ENCODE measurements at places on chromosomes 3 and 15. TPM values are rescaled to one million over a fixed set of nuclear protein-coding genes. Genes with fewer than 3 reads are reported as not detected.

DNA sequence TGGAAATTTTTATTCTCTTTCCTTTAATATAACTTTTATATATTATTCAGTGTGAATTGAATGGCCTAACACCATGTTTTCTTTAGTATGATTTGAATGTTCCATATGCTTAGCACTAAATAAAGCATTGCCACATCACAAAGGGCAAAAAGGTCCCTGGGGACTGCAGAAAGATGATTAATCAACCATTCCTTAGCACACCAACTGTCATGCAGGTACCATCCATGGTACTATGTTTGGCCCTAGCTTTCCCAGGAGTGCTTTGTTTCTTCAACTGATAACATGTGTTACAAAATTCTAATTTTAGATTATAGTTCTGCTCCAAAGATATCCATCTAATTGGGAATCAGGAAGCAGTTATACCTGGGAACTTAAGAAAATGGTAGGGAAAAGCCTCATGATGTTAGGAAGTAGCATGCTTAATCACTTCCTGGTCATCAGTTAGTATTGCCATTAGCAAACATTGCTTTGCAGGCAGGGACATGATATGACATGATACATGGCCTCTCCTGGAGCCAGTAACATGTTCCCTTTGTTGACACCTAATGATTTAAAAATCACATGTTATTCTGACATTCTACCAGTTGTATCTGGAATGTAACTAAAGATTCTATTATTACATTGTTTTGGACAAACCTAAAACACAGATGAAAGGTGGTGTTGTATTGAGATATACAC, 712.6 kb upstream of the GBE1 start:
- DNase-seq = no peak

DNA sequence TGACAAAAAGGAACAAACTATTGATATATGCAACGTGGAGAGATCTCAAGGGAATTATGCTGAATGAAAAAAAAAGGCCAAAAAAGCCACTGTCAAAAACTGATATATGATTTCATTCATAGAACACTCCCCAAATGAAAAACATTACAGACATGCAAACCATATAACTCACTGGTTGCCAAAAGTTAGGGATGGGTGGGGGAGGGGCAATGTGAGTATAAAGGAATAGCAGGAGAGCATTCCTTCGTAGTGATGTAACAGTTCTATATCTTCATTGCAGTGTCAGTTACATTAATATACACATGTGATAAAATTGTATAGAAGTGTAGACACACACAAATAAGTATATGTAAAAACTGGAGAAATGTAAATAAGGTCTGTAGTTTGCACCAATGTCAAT, 12.2 kb downstream of the GBE1 start:
- no peak for DNase-seq

DNA sequence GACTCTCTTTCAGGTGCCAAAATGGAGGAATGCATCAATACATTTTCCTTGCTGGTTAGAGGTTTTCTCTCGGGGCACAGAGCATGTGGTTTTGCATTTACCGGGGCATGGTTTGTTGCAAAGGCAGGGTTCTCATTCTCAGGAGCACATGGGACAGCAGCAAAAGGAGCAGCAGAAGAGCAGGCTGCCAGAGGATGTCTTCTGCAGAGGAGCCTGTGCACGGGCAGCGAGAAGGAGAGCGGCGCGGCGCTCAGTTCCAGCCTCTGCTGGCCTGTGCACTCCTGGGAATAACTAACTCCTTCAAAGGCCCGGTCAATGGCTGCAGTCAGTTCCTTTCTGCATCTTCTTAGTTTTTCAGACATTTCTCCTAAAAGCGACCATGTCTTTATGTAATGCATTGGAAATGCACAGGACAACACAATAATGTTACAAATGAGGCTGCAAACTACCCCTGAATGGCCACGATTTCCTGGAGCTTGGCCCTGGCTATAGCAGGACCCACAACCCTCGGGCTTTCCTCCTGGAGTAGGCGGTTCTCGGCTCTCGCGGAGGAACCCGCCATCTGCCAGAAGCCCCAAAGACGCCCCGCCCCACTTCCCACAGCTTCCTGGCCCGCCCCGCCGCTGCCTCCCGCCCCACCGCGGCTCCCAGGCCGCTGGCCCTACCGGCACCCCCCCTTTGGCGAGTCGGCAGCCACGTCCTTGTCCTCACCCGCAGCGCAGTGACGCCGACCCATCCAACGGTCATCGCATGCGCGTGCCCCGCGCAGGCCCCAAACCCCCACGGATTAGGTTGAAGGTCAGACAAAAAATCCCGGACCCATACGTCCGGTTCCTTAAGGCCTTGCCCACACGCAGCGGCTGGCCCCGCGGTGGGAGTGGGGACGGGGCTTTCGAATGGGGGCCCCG, at the start of gene C3orf62:
Gene C3orf62, minus strand, starts transcription at position 758 of the 908 bp plus-strand sequence. Its CDS starts 360 bp downstream, at position 398.
- no peak for DNase-seq

DNA sequence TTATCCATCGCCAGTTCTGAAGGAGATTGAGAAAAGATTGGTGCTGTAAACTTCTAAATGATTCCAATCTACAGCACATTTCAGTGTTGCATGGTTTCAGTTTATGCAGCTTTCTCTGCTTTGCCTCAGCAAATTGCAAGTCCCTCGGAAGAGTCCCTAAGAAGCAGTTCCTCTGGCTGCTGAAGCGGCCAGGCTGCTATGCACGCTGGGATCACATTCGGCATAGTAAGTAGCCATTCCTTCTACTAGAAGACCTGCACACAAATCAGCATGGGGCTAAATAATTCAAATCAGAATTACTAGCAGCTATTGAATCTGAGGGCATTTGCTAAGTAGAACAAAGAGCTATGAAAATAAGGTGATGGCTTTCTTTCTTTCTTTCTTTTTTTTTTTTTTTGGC, 769.5 kb downstream of the AGBL1 start:
- no peak for DNase-seq

DNA sequence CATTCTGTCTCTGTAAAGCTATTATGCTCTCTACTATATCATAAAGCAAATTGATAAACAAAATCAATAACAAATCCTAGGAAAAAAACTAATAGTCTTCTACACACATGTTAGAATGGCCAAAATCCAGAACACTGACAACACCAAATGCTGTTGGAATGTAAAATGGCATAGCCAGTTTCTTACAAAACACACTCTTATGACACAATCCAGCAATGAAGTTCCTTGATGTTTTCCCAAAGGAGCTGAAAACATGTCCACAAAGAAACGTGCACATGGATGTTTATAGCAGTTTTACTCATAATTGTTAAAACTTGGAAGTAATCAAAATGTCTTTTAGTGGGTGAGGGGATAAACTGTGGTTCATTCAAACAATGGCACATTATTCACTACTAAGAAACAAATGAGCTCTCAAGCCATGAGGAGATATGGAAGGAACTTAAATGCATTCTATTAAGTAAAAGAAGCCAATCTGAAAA, 32.7 kb downstream of the CADM2 start:
- DNase-seq = no peak

DNA sequence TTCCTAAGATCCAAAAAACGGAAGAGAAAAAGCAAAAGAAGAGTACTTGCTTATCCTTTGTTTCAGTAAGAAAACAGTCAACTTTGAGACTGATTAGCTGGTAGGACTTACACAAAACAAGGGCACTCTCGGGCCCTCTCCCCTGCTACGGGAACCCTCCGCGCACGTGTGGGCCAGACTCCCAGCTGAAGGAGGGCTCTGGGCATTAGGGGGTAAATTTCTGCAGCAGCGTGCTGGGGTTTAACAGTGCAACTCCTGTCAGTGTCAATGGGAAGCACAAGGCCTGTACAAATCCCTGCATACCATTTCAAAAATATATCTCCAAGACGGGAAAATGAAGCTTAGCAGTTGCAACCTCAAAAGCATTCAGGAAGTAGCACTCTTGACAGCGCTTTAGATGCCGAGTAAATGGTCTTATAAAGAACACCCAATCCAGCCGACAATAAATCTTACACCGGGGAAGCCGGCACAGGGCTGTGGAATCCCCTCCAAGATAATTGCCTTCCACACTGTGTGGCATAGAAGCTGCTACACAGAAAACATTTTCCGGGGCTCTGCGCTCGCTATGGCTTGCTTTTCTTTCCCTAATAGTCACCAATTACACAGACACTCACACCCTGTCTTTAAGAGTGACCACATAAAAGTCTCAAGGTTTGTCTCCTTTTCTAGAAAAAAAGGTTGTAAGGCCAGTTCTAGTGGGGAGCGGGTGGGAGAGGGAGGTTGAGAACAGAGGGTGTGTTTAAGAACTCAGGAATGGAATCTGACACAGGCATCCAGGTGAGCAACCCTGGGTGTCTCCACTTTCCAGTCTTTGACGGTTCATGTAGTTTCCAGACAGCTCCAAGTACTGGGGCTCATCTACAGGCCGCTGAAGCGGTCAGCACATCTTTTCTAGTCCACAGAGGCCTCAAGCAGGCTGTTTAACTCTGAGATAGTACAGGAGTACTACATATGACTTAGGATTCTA, 512.7 kb downstream of the FOXP1 start:
- DNase-seq = no peak

DNA sequence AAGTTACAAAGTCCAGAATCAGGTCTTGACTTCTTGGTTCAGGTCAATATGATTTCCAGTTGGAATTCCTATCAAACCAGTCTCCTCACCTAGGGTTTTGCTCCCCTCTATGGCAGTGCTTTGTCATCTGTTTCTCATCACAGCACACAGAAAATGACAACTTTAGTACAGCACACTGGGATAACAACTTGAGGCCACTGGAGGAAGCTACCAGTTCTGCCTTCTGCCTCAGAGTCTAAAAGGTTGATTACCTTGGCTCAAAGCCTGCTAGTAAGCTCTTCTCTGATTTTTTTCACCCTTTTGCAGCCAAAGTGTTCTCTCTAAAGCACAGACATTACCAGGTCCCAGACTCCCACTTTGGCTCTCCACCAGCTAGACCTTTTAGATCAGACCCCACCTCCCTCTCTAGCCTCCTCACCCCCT, 24.8 kb upstream of the TRIM59 start:
- no peak for DNase-seq

DNA sequence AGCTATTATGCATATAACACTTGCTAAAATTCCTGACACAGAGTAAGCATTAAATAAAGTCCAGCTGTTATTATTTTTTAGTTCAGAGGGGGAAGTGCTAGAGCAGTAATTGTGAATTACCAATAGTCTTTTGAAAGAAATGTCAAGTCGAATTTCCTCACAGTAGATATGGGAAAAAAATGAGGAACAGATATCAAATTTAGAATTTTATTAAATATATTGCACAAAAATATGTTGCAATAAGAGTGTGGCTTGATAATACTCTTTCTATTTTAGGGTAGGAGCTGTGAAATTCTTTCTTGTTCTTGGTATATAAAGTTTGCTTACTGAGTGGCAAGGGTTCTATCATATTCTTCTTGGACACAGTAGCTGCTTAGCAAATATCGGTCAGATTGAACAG, 181.3 kb downstream of the NFKBIZ start:
- DNase-seq = no peak

- DNase-seq = no peak
Observed at GRCh38 chr3:116216761-116217160, 228.5 kb downstream of the LSAMP start.

DNA sequence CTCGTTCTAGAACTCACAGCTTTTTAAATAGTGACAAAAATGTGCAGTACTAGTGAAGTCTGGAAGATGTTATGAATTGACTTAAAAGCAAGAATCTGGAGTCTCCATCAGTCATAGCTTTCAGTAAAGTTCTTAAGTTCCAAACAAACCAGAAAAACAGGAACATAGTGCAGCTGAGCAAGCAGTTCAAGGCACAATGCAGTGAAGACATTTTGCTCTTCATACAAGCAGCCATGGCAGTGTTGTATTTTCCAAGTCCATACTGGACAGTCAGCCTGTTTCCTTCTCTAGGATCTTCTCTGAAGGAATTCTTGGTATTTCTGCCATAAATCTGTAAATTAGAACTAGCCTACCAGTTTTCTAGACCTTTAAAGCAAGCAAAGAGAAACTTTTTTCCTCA, 90.5 kb downstream of the LRRC28 start:
- no peak for DNase-seq

- DNase-seq = peak; percentile 43
Observed at GRCh38 chr3:172129850-172130716, 90.7 kb downstream of the FNDC3B start.

DNA sequence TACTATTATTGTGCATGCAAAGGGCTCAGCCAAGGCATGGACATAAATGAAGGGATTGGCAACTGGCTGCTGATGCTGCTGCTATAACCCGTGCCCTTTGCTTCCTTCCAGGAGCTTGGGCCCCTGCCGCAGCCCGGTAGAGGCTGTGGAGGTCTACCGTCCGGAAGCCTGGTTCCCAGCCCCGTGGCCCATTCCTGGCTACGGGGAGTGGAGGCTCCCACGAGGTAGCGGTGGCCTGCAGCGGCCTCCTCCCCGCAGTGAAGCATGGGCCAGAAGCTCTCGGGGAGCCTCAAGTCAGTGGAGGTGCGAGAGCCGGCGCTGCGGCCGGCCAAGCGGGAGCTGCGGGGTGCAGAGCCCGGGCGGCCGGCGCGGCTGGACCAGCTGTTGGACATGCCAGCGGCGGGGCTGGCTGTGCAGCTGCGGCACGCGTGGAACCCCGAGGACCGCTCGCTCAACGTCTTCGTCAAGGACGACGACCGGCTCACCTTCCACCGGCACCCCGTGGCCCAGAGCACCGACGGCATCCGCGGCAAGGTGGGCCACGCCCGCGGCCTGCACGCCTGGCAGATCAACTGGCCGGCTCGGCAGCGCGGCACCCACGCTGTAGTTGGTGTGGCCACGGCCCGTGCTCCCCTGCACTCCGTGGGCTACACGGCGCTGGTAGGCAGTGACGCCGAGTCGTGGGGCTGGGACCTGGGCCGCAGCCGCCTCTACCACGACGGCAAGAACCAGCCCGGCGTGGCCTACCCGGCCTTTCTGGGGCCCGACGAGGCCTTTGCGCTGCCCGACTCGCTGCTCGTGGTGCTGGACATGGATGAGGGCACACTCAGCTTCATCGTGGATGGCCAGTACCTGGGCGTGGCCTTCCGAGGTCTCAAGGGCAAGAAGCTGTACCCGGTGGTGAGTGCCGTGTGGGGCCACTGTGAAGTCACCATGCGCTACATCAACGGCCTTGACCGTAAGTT, 15.0 kb downstream of the SPSB4 start:
- DNase-seq = no peak

- DNase-seq = peak; percentile 15
Observed at GRCh38 chr15:73873889-73874511, 636 bp downstream of the TBC1D21 start.

GRCh38 chr3:68861521-68861920, 70.8 kb downstream of the TAFA4 start:
- DNase-seq = no peak

DNA sequence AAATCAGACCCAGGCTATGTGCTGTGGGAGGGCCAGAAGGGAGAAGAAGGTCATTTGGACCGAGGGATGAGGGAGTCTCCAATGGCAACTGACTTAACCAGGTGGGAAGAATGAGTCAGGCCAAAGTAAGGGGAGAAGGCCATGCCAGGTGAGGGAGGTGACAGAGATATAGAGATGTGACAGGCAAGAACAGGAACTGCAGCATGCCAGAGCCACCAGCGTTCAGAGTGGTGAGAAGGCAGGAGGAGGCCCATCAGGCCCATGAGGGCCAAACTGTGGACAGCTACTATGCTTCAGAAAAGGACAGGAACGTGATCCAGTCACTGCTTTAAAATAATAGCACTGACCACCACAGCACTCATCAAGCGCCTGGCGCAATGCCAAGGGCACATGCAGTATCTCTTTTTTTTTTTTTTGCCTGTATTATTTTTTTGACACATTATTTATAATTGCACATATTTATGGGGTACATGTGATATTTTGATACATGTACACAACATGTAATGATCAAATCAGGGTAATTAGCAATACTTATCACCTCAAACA, 154.3 kb upstream of the IGF1R start:
- no peak for DNase-seq

The CCR8 gene
- total RNA-seq = not detected

The PAK6 gene
- total RNA-seq = not detected

The PARP9 gene
- total RNA-seq = 12.1 TPM

The SLC28A1 gene
- not detected for total RNA-seq

The CCDC71 gene
- total RNA-seq = 16.0 TPM

The RASL12 gene
- total RNA-seq = 0.08 TPM

The CCDC39 gene
- not detected for total RNA-seq
